SJSA1 (cell line): ENCODE measurements at places on chromosomes 7 and 10. TPM values are rescaled to one million over a fixed set of nuclear protein-coding genes. Genes with fewer than 3 reads are reported as not detected.

DNA sequence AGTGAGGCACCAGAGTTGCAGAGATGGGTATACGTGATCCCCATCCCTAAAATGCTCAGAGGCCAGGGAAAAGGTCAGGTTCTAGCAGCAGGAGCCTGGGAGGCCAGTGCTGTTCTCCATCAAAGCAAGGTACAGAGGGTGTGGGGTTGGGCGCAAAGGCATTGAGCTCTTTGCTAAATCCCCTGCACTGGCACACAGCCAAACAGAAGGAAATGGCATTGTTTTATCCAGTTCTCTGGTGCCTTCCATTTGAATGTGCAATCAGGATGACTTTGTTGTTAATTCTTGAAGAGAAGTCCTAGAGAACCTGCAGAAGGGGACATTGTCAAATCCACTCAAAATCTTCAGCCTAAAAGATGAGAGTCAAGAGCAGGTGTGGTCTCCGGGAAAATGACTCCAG is 111.3 kb upstream of the CHST15 start:
- no peaks in the 10 kb centered on the region for H3K27me3 ChIP-seq
- DNase-seq = no peak
- H3K4me3 ChIP-seq = no peak overlapping the region

GRCh38 chr7:135486261-135486920 is 23.5 kb downstream of the CNOT4 start:
- no peaks in the 10 kb centered on the region for H3K4me1 ChIP-seq
- H3K27ac ChIP-seq = no peak overlapping the region
- no peak for DNase-seq
- H3K36me3 ChIP-seq = 0 out of 2 replicates have a peak, but pooled peaks cover under 1% of the 10 kb centered on the region

DNA sequence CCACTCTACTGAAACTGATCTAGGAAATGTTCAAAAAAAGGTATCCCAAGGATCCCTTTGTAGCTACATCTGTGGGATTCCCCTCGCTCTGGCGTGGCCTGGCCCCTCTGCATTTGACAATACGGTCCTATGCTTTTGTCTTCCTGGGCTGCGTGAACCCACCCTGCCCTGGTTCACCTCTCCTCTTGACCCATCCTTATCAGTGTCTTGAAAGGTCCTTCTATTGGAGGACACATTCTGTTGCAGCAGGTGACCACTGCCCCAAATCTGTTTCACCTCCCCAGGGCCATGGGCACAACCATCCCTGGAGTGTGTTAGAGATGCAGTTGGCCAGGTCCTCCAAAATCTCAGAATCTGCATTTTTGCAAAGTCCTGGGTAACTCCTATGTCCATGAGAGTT is 100.8 kb downstream of the EGFR start:
- no peak for DNase-seq
- no peaks in the 10 kb centered on the region for H3K27me3 ChIP-seq
- H3K4me1 ChIP-seq = no peaks in the 10 kb centered on the region
- no peak overlapping the region for H3K27ac ChIP-seq
- 0 out of 2 replicates have a peak, but pooled peaks cover 2% of the 10 kb centered on the region for H3K36me3 ChIP-seq
- no peak overlapping the region for H3K4me3 ChIP-seq

GRCh38 chr7:142836426-142836825 is 18.4 kb upstream of the EPHB6 start:
- H3K4me1 ChIP-seq = no peaks in the 10 kb centered on the region
- no peak for DNase-seq
- no peak overlapping the region for H3K27ac ChIP-seq
- 0 out of 2 replicates have a peak, but pooled peaks cover 2% of the 10 kb centered on the region for H3K27me3 ChIP-seq
- H3K36me3 ChIP-seq = no peaks in the 10 kb centered on the region

DNA sequence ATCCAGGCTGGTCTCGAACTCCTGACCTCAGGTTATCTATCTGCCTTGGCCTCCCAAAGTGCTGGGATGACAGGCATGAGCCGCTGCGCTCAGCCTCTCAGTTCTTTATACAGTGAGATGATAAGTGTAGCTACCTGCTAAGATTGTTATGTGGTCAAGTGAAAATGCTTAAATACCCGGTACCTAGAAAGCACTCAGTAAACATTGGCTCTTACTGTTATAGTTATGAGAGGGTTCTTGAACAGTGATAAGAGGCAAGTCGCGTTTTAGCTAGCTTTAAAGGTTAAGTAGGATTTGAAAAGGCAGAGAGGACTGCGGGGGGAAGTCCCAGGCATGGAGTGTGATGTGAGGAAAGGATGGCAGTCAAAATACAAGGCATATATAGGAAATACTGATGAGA is 4.5 kb downstream of the ZKSCAN1 start:
- H3K4me1 ChIP-seq = peaks cover 20% of the 10 kb centered on the region
- H3K36me3 ChIP-seq = peaks cover 62% of the 10 kb centered on the region
- no peak overlapping the region for H3K27ac ChIP-seq
- H3K4me3 ChIP-seq = no peak overlapping the region

GRCh38 chr10:78950656-78951587 is 117.8 kb upstream of the ZMIZ1 start:
- H3K27me3 ChIP-seq = no peaks in the 10 kb centered on the region
- no peak for DNase-seq
- H3K36me3 ChIP-seq = no peaks in the 10 kb centered on the region
- no peak overlapping the region for H3K27ac ChIP-seq

GRCh38 chr10:31215052-31215451 is 104.0 kb upstream of the ZEB1 start:
- no peaks in the 10 kb centered on the region for H3K36me3 ChIP-seq
- no peaks in the 10 kb centered on the region for H3K27me3 ChIP-seq
- no peak for DNase-seq
- H3K4me1 ChIP-seq = no peaks in the 10 kb centered on the region

RELN gene
- total RNA-seq = 0.03 TPM in 1 of 2 replicates, not detected in the other
